Activated CD8-positive, alpha-beta memory T cell treated with anti-CD3 and anti-CD28 coated beads for 1 hour (primary cell): ENCODE measurements at places on chromosomes 5 and 9.

DNA sequence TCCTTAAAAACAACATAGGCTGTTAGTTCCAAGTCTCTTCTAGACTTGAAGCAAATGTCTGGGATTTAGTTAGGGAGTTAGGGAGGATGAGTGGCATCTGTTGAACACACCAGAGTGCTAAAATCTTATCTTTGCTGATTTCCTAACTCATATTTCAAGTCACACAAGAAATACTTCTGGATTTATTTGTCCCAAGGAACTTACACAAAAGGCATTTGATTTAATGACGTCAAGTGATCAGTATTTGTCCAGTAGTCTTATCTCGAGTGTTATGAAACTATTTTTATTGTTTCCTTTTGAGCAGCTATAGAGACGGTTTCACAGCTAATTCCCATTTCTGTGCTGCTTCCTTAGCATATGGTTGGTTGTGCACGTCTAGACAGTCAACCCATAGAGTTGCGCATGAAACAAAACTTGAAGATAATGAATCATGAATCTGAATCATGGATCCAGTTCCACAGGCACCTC, 140.5 kb upstream of the TUT7 start:
- DNase-seq: no peak

- no peak for DNase-seq
These were observed 338.4 kb upstream of the TRPC7 start for GRCh38 chr5:136703706-136704105.

GRCh38 chr9:100126423-100126822, 27.4 kb downstream of the INVS start:
- DNase-seq: no peak

GRCh38 chr5:8590959-8591358, 722.0 kb downstream of the MTRR start:
- no peak for DNase-seq

DNA sequence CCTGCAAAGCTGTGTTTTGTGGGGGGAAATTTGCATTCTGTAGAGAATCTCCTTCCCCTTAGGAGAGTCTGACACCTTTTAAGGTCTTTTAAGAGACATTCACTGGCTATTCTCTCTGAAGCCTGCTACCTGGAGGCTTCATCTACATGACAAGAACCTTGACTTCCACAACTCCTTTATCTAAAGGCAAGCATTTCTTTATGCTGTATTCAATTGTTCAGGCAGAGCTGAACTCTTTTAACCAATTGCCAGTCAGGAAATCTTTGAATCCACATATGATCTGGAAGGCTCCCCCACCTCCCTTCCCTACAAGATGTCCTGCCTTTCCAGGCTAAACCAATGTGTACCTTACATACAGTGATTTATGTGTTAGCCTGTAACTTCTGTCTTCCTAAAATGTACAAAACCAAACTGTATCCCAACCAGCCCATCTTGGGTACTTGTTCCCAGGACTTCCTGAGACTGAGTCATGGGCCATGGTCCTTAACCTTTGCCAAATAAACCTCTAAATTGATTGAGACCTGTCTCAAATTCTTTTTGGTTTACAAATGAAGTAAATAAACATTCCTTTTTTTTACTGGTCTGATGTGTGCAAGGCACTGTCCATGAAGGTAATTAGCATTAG, 9.9 kb downstream of the C9orf85 start:
- DNase-seq: no peak

DNA sequence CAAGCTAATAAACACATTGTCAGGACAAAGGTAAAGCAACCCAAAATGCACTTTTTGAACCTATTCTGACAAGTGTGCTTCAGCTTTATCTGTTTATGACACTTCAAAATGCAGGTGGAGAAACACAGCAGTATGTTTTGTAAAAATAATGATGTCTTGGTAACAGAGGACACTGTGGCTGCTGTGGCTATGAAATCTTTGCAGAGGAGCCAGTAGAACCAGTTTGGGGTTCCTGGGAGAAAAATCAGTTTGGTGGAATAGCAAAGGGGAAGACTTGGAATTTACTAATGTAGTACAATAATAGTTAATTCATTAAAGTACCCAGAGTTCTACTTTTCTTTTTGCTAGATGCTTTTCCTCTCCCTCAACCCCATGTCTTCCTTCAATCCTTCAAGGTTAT, 40.6 kb downstream of the SIL1 start:
- no peak for DNase-seq

DNA sequence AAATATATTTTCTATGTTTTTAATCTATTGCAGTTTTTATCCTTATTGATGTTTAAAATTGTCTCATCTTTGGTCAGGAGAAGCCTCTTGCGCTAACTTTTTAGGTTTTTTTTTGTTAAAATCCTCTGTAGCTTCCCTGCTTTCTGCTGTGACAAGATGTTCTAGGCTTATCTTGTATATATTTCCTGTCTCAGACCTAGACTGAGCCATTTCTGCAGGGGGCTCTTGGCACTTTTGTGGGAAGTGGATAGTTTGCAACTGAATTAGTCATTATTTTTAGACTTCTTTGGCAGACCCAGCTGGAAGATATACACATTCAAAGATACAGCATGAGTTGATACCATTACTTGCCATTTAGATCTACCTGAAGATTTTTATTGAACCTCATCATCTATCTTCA, 28.8 kb downstream of the TCERG1 start:
- DNase-seq: no peak

- no peak for DNase-seq
These were observed 15.2 kb downstream of the VAV2 start for GRCh38 chr9:133976887-133977286.

- DNase-seq: no peak
These were observed 91.9 kb upstream of the GABRP start for GRCh38 chr5:170691657-170692056.
